MG63 (cell line): ENCODE measurements at places on chromosomes 6 and 20.

DNA sequence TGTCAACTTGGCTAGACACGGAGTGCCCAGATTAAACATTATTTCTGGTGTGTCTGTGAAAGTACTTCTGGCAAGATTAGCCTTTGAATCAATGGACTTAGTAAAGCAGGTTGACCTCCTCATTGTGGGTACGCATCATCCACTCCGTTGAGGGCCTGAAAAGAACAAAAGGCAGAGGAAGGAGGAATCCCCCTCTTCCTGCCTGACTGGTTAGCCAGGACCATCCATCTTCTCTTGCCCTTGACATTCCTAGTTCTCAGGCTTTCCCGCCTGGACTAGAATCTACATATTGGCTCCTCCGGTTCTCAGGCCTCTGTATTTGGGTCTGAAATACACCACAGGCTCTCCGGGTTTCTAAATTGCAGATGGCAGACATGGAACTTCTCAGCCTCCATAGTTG is 74.0 kb upstream of the POPDC3 start:
- DNase-seq, result no peak

GRCh38 chr6:105815661-105816555 is 270.2 kb upstream of the PRDM1 start:
- no peak for DNase-seq

GRCh38 chr20:37120497-37120896 is 24.7 kb upstream of the RBL1 start:
- no peak for DNase-seq

GRCh38 chr20:37298190-37298939 is 8.9 kb downstream of the MANBAL start:
- peak; percentile 79 for DNase-seq

DNA sequence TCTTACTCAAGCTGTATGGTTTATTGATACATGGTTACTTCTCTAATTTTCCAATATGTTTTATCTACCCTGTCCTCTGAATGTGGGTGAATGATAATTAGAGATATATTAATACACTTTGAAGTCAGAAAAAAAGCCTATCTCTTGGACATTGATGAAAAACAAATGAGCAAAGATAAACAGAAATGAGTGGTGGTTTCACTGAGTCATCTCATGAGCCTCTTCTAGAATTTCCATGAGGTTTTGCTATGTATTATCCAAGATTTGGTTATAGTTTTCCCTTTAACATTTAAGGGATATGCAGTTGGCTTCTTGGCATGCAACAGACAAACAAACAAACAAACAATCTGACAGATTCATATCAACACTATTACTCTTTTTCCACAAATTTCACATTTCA is 586.8 kb downstream of the RFPL4B start:
- DNase-seq, result no peak

DNA sequence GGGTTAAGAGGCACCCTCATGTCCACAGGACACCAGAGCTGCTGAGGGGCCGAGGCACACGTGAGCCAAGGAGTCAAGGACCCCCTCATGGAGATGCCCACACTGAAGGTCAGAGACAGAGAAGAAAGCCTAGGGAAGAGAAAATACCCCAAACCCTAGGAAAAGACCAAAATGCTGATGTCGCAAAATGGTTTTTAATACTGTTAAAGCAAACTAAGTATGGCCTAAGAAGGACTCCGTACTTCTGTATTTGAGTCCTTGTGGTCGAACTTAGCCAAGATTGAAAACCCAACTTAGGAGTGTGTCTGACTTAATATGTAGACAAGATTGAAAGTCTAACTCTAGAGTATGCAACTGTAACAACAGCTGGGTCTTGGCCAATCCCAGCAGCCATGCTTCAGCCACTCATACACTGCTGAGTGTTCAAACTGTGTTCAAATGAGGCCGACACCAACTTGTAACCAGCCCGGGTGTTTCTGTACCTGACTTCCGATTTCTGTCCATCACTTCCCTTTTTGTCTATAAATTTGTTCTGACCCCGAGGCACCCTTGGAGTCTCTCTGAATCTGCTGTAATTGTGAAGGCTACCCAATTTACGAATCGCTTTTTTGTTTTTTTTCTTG is 92.6 kb upstream of the AGPAT4 start:
- no peak for DNase-seq

DNA sequence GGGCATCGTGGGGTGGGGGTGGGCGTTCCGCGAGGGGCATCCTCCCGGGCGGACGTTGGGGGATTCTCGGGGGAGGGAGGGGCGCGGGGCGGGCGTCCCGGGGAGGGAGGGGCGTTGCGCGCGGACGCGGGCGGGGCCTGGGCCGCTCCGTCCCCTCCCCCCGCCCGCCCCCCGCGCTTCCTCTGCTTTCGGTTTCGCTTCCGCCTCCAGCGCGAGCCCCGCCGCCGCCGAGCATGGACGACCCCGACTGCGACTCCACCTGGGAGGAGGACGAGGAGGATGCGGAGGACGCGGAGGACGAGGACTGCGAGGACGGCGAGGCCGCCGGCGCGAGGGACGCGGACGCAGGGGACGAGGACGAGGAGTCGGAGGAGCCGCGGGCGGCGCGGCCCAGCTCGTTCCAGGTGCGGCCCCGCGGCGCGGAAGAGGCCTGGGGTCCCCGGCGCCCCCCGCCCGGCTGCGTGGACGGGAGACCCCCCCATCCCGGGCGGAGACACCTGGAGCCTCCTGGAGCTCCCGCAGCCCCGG is at the start of gene OGFR:
Gene OGFR (plus strand): TSS at position 209 of the 528 bp plus-strand sequence. CDS start 25 bp downstream, at position 234.
- DNase-seq, result peak; percentile 65

DNA sequence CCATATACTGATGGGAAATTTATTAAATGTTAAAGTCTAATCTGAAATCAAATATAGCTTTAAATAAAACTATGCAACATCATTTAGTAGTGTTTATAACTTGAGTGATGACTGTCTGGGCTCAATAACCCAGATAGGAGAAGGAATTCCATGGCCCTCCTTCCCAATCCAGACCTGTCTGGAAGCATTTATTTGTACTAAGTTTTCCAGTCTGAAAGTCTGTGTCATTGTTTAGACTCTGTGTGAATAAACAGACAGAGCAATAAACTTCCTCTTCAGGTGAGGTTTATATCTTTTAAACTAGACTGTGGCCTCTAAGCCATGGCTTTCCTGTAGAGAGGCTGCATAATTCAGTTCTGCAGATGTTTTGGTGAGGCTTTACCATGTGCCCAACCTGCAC is 176.4 kb downstream of the SOX4 start:
- DNase-seq, result no peak

- no peak for DNase-seq
These were observed 377.1 kb downstream of the ADGRB3 start for GRCh38 chr6:69012211-69012610.

GRCh38 chr6:112027942-112028674 is 25.8 kb upstream of the CCN6 start:
- no peak for DNase-seq

GRCh38 chr6:122753000-122753687 is 26.4 kb upstream of the FABP7 start:
- no peak for DNase-seq

- peak; percentile 95 for DNase-seq
These were observed 310.7 kb downstream of the EYA4 start for GRCh38 chr6:133551847-133552341.

DNA sequence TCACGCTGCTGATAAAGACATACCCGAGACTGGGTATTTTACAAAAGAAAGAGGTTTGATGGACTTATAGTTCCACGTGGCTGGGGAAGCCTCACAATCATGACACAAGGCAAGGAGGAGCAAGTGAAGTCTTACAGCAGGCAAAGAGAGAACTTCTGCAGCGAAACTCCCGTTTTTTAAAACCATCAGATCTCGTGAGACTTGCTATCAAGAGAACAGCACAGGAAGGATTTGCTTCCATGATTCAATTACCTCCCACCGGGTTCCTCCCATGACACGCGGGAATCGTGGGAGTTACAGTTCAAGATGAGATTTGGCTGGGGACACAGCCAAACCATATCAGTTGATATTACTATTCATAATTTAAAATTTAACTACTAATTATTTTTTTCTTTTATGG is 157.3 kb upstream of the ATXN1 start:
- DNase-seq, result no peak

DNA sequence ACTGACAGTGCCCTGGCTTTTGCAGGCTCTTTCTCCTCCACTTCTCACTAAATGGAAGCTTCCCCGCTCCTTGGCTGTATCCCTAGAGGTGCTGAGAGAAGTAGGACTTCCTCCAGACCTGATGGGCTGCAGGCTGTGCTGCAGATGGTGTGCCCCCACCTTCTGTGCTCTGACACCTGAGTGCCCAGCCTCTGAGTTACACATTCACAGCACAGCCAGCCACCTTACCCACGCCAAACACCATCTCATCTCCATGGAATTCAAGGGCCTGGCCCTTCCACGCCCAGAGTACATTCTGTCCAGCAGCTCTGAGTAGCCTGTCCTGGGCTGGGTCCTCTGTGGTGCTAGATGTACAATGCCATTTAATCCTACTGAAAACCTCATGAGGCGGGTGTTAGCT is 5.3 kb downstream of the SFTA2 start:
- DNase-seq, result peak; percentile 42

DNA sequence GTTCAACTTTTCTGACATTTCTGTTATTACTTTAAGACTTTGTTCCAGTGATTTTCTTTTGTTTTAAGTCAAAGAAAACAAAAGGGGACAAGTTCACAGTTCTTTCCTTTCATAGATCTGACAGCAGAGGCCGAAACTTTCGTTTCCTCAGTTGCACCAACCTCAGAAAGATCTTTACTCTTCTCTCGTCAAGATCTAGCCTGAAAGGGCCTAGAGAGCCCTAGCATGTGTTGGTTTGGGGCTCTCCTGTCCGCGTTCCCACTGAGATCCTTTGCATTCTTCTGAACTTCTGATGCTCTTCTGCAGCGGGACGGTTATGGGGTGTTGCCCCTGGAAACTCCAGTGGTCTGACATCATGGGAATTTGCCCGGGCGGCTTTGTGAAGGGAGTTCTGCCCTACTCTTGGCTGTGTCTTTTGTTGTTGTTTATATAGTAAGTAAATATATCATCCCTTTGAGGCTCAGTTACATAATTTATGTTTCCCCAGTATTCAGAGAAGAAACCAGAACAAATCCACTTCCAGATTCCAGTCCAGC is 129.1 kb downstream of the SASH1 start:
- DNase-seq, result no peak

DNA sequence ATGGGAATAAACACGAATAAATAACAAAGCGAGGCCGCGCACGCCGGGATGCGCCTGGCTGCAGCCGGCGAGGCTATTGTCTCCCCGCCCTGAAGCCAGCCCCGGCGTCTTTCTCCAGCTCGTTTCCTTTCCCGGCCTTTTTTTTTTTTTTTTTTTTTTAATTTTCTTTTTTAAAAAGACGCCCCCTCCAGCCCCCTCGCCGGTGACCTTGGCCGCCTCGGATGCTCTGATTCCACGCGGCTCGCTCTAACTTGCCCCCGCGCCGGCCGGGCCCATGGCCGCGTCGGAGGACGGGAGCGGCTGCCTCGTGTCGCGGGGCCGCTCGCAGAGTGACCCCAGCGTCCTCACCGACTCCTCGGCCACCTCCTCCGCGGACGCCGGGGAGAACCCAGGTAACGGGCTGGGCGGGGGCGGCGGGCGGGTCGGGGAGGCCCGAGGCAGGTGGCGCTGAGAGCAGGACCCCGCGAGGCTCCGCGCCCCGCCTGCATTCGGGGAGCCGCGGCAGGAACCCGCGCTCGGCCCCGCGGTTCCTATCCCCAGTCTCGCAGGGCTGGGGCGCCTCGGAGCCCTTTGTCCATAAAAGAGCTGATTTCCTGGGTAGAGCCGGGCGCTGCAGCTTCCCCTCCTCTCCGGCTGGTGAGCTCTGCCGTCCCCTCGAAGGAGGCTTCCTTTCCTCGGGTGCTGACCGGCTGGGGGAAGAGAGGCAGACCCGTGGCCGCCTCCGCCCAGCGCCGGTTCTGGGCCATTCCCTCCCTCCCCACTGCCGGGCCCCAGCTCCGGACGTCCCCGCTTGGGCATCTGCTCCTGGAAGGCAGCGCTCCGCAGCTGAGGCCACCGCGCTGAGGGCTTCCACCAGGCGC is 631 bp downstream of the PHACTR3 start:
- no peak for DNase-seq

DNA sequence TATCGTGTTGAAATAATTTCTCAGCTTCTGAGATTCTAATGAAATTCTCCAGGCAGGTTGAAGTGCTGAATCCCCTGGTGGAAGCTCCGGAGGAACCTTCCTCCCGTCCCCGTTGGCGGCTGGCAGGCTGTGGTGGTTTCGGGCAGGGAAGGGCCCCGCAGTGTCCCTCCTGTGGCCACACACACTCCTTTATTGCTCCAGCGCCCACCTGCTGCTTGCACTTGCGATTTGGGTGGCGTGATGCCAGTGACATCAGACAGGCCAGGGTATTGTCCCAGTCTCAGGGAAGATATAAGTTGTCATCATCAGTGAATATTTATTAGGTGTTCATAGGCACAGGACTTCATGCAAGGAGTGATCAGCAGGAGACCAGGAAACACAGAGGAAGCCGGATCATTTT is 530.4 kb downstream of the QKI start:
- DNase-seq, result no peak

GRCh38 chr6:16712931-16713484 is 48.3 kb downstream of the ATXN1 start:
- DNase-seq, result peak; percentile 66

DNA sequence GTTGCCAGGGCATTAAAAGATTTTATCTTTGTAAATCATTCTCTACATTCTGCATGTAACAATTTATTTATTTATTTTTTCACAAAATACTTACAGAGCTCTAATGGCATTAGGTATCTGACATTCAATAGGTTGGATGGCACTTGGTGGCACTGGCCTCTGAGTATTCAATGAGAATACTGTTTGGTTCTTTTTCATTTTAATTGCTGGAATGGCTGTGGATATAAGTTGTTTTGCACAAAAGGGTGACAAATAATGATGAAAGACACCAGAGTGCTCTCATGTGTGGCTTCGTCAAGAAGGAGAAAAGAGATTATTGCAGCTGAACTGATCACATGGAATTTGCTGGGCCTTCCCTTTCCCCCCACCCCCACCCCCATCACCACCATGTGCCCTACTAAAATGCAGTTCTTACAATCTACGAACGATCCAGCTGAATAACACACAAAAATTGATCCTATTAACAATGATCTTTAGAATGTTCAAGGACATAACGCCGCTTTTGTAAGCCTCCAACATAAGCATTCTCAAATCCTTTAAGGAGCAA is 195.2 kb upstream of the POU3F2 start:
- DNase-seq, result no peak

GRCh38 chr6:27873021-27873940 is 38.9 kb downstream of the OR2B2 start:
- DNase-seq, result peak; percentile 86

DNA sequence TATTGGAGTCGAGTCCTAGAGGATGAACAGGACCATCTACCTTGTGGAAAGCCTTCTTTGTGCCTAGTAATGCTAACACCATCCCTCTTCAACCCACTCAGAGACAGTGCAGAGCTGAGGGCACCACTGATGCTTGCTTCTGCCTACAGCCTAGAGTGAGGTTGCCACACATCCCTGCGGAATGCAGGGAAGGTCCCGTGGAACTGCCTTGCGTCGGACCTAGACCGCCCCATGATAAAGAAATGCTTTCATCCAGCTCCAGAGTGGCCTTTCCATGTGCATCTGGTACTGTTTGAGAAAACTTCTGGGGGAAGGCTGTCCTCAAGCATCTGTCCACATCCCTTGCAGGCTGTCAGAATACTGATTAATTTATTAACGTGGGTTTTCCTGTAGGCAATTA is 168.4 kb downstream of the PHACTR1 start:
- no peak for DNase-seq
